Thoracic aorta (tissue), 2 donors: ENCODE measurements at places on chromosomes 11 and 22.

- DNase-seq = no peak
These were observed 79.3 kb upstream of the PRR5 start for GRCh38 chr22:44622679-44623078.

DNA sequence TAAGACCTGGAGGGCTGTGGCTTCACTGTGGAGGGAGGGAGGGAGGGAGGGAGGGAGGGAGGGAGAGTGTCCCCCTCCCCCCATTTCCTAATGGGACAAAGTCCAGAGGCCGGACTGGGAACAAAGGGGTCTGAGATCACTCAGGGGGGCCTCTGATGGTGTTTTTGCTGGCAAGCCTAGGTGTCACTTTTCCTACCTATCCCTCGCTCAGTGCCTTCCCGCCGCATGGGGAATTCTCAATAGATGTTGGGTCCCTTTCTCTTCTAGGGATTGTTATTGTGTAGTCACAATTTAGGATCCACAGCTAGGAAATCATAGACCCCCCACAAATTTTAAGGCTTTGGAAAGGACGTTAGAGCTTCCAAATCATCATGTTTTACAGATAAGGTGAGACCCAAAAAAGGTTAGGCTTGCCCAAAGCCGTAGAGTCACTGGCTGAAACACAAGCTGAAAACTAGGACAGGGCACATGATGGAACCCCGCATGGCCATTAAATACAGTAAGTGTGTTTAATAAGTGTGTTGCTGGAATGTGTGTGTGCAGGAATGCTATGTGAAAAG, 4.8 kb upstream of the FTH1 start:
- DNase-seq = no peak

DNA sequence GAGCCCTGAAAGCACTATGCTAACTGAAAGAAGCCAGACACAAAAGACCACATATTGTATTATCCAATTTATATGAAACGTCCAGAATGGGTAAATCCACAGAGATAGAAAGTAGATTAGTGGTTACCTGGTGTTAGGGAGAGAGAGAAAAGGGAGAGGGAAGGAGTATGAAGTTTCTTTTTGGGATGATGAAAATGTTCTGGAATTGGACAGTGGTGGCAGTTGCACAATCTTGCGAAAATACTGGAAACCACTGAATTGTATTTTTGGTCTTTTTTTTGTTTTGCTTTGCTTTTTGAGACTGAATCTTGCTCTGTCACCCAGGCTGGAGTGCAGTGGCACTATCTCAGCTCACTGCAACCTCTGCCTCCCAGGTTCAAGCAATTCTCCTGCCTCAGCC, 63.5 kb downstream of the MRTFA start:
- DNase-seq = no peak

DNA sequence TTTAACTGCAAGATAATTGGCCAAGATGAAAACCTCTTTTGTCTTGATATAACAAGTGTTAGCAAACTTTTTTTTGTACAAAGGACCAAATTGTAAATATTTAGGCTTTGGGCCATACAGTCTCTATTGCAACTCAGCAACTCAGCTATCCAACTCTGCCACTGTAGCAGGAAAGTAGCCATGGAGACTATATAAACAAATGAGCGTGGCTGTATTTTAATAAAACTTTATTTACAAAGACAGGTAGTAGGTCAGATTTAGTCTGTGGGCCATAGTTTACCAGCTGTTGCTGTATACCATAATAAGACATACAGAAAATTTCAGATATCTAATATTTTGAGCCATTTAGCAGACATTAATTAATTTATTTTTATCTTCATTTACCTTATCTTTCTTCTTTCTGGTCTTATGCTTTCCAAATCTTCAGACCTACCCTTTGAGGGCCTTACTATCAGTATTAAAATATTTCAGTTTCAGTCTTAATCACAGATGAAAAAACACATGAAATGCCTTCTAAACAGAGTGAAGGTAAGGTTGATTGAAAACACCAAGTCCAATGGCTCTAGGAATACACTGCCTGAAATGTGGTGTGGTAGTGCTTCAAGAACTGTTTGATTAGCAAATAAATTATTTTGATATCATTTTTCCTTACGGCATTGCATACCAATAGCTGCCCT, 256.9 kb upstream of the CTSC start:
- no peak for DNase-seq

- no peak for DNase-seq
These were observed 389.8 kb downstream of the TBC1D22A start for GRCh38 chr22:47152236-47152635.

DNA sequence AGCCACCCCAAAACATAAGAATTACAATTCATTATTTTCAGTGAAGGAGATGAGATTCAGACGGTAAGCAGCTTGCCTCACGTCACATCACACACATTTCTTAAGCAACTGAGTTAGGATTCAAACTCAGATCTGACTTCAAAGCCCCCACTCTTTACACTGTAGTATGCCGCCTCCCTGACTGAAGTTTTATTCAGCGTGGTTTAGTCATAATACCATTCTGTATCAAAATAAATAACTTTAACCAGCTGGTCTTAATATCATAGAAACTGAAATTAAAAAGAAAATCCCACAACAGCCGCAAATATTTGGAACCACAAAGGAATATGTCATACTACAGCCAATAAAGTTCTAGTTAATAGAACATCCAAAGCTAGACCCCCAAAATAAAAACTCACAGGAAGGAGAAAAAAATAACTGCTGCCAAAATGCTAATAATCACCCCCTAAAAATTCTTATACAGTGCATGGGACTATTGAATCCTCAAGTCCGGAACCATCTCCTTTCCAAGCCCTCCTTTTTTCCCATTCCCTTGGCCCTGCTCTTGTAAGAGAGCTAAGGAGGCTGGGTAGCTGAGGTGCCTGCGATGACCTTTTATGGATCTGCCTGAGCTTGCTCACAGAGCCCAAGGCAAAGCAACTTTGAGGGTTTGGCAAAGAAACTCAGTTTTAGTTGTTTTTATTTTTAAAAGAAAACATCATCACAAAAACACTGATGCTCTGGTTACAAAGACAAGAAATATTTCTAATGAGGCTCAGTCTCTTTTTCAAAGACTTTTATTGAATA, 334.5 kb downstream of the TTC28 start:
- no peak for DNase-seq

- DNase-seq = no peak
These were observed 7.0 kb upstream of the PRG2 start for GRCh38 chr11:57397394-57397990.

GRCh38 chr11:77522215-77522614, 48.3 kb upstream of the PAK1 start:
- DNase-seq = no peak

- no peak for DNase-seq
These were observed 21.0 kb downstream of the SLC22A12 start for GRCh38 chr11:64611869-64612646.

DNA sequence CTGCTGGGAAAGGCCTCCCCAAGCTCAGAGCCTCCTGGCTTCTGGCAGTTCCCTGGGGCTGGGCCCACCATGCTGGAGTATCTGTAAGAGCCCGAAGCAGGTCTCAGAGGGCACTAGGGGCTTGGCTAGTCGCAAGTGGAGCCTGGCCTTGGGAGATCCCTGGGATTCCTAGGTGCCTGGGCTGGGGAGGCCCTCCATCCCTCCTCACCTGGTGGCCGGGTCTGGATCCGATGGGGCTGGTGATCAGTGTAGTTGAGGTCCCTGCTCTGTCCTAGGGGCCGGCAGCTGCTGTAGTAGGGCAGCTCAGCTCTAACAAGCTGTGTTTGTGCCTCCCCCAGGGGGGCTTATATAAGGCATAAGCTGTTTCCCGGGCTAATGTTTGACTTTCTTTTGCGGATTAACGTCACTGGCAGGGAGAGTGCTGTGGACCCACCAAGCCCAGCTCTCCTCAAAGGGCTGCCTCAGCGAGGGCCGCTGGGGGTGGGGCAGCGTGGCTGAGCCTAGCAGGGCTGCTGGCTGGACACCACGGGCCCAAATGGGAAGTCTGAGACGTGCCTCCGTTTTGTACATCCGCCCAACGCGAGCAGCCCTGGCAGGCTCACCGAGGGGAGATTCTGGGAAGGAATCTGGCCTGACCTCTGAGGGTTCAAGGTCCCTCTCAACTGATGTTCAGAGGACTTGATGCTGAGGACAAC, at the start of gene SLC22A8:
Gene SLC22A8, minus strand, starts transcription at position 321 of the 695 bp plus-strand sequence. CDS start 883 bp downstream, outside the sequence.
- no peak for DNase-seq

- no peak for DNase-seq
These were observed 176.0 kb downstream of the ARHGAP42 start for GRCh38 chr11:100863080-100863581.

DNA sequence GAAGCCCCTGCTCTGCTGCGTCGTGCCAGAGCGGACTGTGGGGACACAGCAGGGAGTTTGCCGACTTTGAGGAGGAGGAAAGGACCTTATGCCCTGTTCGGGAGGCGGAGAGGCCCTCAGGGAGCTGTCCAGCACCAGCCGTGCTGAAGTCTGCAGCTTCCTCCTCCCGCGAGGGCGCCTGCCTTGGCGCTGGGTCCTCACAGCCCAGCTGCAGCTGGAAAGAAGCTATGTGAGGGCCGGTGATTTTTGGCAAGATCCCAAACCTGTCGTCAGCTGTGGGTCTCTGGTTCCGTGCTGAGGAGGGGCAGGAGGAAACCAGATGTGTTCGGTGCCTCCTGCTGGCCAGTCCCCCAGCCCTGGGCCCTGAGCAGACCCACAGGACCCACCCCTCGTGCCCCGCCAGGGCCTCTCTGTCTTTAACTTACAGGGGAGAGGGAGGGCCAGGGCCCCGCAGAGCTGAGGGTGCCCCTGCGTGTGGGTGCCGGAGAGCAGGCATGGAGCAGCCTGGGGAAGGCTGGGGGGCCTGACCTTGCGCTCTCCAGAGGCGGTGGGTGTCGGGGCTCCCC, 12.0 kb downstream of the BRSK2 start:
- no peak for DNase-seq

DNA sequence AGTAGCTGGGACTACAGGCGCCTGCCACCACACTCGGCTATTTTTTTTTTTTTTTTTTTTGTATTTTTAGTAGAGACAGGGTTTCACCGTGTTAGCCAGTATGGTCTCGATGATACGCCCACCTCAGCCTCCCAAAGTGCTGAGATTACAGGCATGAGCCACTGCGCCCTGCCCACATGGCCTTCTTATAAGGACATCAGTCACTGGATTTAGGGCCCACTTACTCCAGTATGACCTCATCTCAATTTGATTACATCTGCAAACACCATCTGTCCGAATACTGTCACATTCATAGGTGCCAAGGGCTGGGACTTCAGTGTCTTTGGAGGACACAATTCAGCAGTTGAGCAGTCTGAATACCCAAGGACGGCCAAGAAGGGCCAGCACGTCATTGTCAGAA, 8.2 kb upstream of the PRR5 start:
- DNase-seq = no peak

DNA sequence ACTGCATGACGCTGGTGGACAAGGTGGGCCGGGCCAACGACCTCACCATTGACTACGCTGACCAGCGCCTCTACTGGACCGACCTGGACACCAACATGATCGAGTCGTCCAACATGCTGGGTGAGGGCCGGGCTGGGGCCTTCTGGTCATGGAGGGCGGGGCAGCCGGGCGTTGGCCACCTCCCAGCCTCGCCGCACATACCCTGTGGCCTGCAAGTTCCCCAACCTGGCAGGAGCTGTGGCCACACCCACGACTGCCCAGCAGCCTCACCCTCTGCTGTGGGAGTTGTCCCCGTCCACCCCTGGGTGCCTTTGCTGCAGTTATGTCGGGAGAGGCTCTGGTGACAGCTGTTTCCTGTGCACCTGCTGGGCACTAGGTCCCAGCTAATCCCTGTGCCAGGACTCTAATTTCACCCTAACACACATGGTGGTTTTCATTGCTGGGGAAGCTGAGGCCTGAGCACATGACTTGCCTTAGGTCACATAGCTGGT, 49.0 kb upstream of the PPP6R3 start:
- DNase-seq = no peak

GRCh38 chr11:36156161-36156816, 132.9 kb downstream of the COMMD9 start:
- no peak for DNase-seq

DNA sequence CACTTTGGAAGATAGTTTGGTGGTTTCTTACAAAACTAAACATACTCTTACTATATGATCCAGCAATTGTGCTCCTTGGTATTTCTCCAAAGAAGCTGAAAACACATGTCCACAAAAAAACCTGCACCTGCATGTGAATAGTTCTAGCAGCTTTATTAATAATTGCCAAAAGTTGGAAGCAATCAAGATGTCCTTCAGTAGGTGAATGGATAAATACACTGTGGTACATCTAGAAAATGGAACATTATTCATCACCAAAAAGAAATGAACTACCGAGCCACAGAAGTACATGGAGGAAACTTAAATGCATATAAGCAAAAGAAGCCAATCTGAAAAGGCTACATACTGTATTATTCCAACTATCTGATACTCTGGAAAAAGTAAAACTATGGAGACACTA, 569.1 kb upstream of the CCDC90B start:
- DNase-seq = no peak

- no peak for DNase-seq
These were observed 84.7 kb downstream of the CDKN1C start for GRCh38 chr11:2800655-2801531.

- DNase-seq = peak; percentile 28
These were observed 19.4 kb downstream of the TEAD1 start for GRCh38 chr11:12693479-12694182.

GRCh38 chr11:20004866-20005265, 155.4 kb downstream of the DBX1 start:
- DNase-seq = no peak

DNA sequence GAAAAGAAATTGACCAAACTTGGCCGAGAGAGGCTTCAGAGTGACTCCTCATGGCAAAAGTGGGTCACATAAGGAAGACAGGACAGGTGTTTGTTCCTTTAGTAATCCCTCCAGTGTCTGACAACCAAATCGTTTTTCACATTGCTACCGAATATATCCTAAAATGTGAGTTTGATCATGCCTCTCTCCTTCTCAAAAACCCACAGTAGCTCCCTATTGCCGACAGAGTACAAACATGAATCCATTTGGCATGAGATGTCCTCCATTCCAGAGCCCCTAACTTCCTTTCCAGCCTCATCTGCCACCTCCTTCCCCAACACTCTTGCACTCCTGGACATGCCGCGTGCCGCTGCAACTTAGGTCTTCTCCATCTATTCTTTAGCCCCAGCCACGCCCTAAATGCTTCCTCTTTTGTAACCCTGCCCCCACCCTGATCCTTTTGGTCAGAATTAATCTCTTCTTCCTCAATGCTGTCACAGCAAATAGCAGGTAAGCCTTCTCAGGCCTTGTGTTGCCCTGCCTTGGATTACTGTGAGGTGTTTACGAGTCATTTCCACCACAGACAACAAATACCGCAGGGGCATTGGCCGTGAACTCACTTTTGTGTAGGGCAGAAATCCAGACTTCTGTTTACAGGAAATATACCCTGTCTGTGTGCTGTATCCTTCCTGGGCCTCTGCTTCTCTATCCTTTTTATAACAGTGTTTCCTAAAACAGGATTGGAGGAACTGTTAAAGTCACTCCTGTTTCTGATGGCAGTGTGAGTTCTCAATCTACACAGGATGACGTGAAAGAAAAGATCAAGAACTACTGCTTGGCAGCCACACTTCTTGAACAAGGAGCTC, 66.0 kb upstream of the FTH1 start:
- no peak for DNase-seq

DNA sequence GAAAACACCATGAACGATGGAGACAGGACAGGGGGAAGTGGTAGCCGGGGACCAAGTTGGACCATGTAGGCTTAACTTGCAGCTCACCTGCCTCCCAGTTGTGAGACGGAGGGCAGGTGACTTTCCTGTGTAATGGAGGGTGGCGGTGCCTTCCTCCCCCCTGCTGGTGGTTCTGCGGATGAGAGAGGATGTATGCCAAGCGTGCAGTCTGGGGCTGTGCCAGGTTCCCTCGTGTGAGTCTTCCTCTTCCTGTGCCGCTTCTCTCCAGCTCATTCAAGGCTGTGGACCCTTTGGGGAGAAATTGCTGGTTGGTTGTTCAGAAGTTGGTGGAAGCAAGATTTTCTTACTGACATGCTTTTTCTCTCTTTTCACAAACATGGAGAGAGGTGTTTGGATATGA, 35.1 kb downstream of the MPPED1 start:
- DNase-seq = no peak
